ENCODE measurements at places on chromosomes 11 and 22.

- DNase-seq, result no peak
Measured at GRCh38 chr11:57903441-57904123, 120.1 kb upstream of the OR9Q1 start.

- DNase-seq, result no peak
Measured at GRCh38 chr11:75845324-75845723, 30.3 kb downstream of the UVRAG start.

GRCh38 chr11:126834149-126834548 lies 166.4 kb downstream of the KIRREL3 start:
- DNase-seq, result no peak

GRCh38 chr11:33128739-33129138 lies 32.5 kb downstream of the CSTF3 start:
- DNase-seq, result no peak

- DNase-seq, result no peak
Measured at GRCh38 chr11:46659908-46660307, 40.5 kb downstream of the ARHGAP1 start.

- no peak for DNase-seq
Measured at GRCh38 chr22:18987765-18988164, 51.7 kb upstream of the PRODH start.

DNA sequence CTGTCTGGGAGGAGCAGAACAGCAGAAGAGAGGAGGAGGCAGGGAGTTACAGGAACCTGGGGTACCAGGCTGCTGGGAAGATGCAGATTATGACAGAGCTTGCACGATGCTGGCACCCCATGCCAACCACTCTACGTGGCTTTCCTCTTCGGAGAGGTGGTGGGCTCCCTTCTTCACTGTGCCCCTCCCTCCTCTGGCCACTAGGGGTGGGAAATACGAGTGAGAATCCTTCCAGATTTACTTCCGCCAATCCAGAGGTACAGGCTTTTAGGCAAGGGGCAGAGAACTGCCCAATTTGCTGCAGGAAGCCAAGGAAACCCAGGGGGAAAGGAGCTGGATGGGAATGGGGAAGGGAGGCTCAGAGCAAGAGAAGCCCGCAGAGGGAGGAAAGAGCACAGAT lies 12.3 kb downstream of the HYOU1 start:
- DNase-seq, result no peak

DNA sequence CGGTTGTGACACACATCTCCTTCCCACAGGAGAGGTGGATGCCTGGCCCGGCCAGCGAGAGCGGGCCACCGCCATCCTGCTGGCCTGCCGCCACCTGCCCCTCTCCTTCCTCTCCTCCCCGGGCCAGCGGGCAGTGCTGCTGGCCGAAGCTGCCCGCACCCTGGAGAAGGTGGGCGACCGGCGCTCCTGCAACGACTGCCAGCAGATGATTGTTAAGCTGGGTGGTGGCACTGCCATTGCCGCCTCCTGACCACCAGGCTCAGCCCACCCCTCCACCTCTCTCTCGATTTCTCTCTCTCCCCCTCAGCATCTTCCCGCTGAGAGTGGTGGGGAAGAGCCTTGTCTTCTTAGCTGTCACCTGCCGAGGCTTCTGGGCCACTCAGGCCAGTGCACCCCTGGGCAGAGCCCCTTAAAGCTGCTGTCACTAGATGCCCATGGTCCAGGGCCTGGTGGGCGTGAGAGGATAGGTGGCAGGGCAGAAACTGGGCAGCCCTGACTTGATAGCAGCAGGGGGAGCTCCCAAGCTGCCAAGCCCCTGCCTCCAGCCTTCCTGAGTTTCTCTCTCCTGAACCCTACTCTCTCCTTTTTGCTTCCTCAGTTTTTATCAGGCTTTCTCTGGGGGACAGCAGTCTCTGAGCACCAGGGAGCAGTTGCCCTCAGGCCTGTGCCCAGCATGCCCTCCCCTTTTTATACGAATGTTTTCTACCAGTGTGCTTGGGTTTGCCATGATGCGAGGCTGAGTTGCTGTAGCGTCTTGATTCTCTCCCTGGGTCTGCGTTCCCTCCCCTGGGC lies 9.3 kb downstream of the SHISA8 start:
- no peak for DNase-seq

- DNase-seq, result peak; percentile 70
Measured at GRCh38 chr11:125214601-125215565, 50.3 kb downstream of the PKNOX2 start.

GRCh38 chr11:35344681-35345574 lies 74.4 kb downstream of the SLC1A2 start:
- no peak for DNase-seq

DNA sequence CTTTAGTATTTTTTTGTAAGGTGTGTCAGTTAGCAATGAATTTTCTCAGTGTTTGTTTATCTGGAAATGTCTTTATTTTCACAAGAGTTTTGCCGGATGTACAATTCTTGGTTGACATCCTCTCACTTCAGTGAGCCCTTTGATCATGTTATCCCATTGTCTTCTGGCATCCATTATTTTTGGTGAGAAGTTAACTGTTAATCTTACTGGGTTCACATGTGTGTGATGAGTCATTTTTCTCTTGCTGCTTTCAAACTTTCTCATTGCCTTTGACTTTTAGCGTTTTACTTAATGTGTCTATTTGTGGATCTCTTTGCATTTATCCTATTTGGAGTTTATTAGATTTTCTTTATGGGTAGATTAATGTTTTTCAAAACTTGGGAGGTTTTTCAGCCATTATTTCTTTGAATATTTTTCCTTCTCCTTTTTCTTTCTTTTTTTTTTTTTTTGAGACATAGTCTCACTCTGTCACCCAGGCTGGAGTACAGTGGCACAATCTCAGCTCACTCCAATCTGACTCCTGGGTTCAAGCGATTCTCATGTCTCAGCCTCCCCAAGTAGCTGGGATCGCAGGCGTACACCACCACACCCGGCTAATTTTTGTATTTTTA lies 100.5 kb upstream of the RRM1 start:
- DNase-seq, result no peak

DNA sequence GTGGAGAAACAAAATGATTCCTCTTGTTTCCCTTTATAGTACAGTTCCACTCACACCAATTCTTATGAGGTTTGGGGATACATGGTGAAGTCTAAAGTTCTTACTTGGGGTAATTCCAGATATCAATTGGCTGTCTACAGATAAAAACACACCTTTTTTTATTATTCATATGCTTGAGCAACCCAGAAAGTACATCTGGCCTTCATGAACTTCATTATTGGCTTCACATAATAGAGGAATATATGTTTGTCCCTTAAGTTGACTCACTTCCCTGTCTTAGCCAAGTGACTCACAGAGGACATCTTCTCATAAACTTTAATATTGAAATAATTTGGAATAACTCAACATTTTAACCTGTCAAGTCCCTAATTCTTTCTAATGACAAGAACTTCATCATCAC lies 36.3 kb upstream of the SOX6 start:
- DNase-seq, result no peak

All from ecto neural progenitor cell (in vitro differentiated cells).